Hematopoietic multipotent progenitor cell treated with erythropoietin and hydrocortisone succinate and interleukin-3 and kit ligand, for 15 days (in vitro differentiated cells): ENCODE measurements at places on chromosomes 5 and 9.

DNA sequence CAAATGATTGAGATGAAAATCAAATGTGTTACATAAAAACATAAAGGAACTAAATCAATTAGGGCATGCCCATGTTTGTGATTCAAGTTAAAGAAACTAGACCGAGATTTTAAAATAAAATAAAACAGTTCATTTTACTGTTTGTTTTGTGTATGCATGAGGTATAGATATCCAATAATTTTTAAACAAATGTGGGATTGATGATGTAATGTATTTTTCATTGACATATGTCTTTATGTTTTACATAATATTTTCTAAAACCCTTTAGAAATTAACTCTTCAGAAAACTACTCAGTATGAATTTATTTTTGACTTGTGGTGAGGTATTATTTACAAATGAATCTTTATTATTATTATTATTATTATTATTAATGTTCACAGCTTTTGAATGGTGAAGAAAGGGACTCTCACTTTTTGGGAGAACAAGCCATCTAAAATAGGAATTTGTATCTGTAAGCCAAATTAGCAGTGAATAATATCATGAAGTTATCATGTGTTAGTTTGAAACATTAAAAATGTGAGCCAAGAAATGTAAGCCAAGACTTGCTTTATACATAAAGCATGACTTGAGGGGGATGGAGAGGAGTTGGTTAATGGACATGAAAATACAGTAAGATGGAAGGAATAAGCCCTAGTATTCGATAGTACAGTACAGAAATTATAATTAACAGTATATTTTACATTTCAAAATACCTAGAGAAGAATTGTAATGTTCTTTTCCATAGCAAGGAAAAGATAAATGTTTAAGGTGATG is 355.0 kb downstream of the CDH10 start:
- DNase-seq, result no peak

- DNase-seq, result peak; percentile 96
These were observed 21.2 kb downstream of the DAPK1 start for GRCh38 chr9:87518702-87519335.

DNA sequence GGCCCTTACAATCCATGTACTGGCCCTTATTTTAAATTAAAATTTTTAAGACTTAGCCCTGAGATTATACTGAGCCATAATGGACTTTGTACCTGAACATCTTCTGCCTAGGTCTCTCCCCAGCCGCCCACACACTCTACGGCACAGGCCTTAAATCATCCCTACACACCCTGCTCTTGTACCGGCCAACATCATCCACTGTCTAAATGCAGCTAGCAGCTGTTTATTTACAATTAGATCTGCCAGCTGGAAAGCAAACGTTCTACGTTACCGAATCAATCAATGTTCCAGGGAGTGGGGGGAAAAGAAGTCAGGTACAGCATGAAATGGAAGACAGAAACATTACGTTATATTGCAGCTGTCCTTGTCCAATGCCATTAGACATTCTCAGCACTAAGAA is 88.4 kb upstream of the GRAMD2B start:
- DNase-seq, result no peak

DNA sequence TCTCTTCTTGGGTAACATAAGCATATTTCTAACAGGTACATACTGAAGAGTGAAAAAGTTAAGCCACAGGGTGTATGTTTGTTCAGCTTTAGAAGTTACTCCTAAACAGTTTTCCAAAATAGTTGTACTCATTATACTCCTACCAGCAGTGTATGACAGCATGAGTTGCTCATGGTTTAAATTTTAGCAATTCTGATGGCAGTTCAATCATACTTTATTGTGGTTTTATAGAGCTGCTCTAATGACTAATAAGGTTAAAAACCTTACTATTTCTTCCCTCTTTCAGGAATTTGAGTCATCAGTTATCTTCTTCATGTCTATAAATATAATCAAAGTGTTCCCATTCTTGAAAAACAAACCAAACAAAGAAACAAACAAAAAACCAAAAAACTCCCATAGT is 81.5 kb downstream of the CAAP1 start:
- no peak for DNase-seq

DNA sequence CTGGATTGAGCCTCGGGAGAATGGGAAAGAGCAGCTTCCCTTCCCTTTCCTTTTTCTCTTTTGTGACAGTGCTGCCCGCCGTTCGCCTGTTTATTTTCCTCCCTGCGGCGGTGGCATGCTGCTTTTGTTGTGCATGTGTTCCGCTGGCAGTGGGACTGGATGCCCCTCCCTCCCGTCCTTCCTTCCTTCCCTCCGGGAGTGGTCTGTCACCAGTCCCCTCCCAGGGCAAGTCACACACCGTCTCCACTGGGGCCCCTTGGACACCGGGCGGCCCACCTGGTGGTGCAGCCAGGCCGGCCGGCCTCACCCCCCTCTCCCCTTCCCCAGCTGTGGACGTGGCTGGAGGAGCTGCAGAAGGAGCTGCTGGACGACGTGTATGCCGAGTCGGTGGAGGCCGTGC is 214.7 kb downstream of the TRIO start:
- no peak for DNase-seq

GRCh38 chr5:56564541-56565282 is 250.6 kb upstream of the MAP3K1 start:
- no peak for DNase-seq

DNA sequence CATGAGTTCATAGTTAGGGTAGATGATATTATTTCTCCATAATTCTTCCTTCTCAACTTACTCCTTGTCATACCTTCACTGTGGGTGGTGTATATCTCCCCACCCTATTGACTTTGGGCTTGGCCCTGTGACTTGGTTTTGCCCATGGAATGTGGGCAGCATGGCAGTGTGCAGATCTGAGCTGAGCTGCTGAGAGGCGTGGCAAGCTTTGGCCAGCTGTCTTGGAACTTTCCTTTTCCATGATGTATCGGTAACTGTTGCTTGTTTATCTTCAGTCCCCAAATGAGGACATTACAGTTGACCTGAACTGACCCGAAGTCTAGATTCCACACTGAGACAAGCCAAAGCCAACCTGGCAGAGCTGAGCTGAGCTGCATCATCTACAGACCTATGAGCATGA is 70.4 kb downstream of the RALGPS1 start:
- no peak for DNase-seq

DNA sequence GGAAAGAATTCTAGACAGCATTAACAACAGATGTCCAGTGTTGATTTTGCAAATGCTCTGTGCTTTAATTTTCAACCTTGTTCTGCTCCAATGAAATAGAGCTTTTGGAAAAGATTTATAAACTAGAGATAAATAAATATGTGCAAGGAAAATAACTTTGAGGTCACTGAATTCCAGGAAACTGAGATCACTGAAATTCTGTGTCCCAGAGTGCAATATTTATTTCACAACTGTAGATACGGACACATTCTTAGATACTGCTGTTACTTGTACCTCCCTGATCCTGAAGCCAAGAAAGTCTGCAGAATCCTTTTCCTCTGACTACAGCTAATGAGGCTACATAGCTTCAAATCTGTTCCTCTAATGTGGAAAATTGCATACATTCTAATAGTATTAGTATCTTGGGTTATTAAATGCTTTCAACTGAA is 222.9 kb downstream of the DOCK8 start:
- DNase-seq, result no peak

DNA sequence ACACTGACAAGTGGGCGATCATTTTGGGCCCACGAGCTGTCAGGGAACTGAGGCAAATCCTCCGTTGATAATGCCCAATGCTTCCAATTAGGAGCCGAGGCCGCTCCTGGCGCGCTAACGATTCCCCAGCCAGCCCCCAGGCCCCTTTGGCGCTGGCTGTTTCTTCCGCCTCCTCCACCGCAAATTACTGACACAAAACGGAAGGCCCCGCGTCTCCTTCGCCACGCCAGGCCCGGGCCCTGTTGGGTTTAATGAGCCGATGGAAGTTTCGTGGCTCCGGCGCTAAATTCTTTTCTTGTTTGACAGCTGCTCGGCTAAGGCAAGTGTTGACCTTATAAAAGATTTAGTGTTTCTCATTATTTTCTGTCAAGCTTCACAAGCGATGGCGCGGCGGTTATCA is 25.7 kb upstream of the BARHL1 start:
- DNase-seq, result no peak

- no peak for DNase-seq
These were observed 21.1 kb downstream of the CARTPT start for GRCh38 chr5:71740015-71740753.

DNA sequence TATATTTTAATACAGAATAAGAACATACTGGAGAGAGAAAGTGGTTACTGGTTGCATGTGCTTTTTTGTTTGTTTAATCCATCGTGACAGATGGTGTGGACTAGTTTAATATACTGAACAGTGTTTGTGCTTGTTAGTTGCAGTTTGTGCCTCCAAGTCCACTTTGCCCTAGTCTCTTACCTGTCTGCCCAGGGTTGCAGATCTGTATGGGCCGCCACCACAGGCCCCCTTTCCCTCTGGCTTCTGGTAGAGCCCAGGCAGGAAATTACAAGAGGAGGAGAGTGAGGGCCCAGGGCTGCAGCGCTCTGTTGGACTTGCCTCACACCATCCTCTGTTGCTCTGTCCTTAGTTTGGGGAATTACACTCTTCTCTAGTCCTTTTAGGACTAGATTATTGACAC is 166.4 kb downstream of the KDM4C start:
- DNase-seq, result no peak

DNA sequence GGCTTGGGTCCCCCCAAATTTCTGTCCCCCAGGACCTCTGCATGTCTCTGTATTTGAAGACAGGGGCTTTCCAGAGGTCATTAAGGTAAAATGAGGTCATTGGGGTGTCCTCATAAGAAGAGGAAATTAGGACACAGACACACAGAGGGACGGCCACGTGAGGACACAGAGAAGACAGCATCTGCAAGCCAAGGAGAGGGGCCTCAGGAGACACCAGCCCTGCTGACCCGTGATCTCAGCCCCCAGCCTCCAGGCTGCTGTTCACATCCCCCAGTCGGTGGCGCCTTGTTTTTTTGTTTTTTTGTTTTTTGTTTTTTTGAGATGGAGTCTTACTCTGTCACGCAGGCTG is 1.2 kb upstream of the CCDC183 start:
- no peak for DNase-seq

- no peak for DNase-seq
These were observed 34.2 kb downstream of the ASS1 start for GRCh38 chr9:130478736-130479575.

- no peak for DNase-seq
These were observed 638.8 kb upstream of the WWC1 start for GRCh38 chr5:167652690-167653089.

DNA sequence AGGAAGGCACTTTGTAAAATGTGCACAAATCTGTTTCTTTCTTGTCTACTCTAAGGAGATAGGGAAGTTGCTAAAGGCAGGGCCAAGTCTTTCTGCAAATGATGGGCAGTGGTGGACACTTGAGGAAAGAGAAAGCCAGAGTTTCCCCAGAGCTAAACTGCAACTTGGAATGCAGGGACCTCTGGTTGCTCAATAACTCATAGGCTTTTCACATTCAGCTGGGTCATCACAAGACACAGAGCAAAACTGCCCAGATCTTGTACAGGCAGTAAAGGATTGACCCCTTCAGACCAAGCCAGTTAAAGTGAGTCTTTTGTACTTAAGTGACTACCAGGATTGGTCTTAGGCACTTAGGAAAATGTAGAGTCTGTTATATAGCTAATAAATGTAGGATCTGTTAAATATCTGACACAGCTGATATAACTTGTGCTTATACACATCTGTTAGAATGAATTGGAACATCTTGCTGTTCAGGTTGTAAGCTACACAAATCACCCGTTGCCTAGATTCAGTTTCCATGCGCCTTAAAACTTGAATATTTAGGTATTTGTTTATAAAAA is 13.5 kb upstream of the AGXT2 start:
- DNase-seq, result no peak

DNA sequence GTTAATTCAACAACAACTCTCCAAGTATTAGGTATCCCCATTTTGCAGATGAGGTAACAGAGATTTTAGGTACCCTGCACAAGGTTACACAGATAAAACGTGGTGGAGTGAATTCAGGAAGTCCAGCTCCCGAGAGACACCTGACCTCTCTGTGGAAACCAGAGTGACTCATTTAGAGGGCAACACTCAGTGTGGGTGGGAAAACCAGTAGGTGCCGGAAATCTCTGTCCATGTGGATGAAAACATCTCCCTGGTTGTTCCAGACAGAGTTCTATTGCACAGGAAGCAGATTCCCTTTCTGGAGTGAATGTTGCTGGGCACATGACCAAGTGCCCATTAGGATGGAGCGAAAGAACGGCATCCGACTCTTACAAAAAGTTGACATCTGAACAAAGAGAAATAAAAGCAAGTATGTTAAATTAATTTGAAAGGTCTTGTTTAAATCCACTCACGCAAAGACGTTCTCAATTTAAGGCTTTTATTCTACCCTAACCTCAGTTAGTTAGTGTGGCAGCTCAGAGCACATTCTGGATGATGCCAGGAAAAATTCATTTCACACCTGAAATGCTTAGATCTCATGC is 391.9 kb upstream of the WWC1 start:
- DNase-seq, result no peak

DNA sequence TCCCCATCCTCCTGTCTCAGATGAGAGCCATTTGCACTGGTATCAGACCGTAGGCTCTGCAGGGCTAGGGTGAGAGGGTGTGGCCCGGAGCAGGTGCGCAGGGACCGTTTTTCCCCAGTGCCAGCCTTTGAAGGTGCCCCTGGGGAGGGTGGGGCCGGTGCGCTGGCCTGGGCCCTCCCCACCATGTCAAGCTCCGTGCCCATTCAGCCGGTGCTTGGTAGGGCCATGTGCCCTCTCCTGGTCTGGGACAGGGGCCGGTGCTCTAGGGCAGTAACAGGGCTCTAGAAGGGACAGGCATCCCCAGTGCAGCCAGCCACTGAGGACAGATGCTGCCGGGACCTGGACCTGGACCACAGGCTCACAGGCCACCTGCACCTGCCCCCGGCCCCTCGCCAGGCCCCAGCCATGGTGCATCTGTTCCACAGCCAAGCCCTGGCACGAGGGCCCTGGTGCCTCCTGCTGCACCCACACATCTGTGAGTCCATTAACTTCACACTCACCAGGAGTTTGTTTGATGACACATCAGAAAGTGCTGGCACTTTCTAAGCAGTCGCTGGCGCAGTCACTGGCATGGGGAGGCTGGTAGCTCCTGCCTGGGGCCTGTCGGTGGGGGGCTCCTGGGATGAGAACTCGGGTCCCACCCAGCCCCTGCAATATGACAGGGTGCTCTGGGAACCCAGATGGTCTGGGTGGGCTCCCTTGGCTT is 5.0 kb upstream of the QRFP start:
- no peak for DNase-seq

GRCh38 chr5:67013719-67014118 is 182.9 kb downstream of the CD180 start:
- no peak for DNase-seq
